ENCODE measurements at places on chromosomes 5 and 9.
A peak's percentile ranks its signal among the peaks of the same experiment; 100 is the strongest.

DNA sequence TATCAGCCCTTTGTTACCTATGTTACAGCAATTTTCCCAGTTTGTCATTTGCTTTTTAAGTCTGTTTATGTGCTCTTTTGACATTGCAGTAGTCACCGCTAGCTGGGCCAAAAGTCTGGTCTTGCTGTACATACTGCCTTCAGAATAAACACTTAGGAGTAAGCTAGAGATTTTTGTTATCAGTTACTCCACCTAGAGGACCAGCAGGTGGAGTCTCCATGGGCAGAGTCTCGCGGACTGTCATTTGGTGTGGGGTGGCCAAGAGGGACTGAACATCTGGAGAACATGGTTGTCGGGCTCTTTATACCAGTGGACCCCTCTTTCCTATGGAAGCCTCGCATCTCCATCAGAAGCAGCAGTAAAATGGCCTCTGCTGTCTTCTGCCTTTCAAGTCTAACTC lies 10.8 kb upstream of the MGAT1 start:
- DNase-seq: no peak

- DNase-seq: no peak
These were observed 228.8 kb downstream of the SMARCA2 start for GRCh38 chr9:2243666-2244555.

- DNase-seq: no peak
These were observed 48.0 kb upstream of the CEP78 start for GRCh38 chr9:78187763-78188484.

DNA sequence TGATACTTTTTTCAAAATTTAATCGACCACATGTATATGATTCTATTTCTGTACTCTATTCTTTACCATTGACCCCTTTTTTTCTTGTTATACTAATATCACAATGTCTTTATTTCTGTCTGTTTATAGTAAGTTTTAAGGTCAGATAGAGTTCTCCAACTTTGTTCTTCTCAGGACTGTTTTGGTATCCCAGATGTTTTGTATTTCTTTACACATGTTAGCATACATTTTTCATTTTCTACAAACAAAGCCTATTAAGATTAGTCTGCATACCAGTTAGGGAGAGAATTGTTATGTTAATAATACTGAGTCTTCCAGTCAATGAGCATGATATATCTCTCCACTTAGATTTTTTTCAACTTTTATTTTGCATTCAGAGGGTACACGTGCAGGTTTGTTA lies 8.2 kb upstream of the CAMK4 start:
- no peak for DNase-seq

DNA sequence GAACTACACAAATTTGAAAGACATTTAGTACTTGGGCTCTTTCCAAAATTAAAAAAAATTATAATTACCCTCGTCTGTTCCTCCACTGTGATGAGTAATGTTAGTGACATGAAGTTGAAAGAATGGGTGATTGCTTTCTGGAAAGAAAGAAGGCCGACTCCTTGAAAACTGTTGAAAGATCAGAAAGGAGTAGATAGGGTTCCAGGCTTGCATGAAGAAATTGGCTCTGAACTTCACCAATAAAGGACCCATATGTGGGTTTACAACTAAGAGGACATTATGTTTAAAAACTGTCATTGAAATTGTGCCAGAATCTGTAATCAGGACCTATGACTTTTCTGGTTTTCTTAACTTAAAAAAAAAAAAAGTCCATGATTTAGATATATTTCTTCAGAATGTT lies 20.7 kb upstream of the MOCS2 start:
- no peak for DNase-seq

GRCh38 chr9:113612828-113613227 lies 149.3 kb downstream of the RGS3 start:
- DNase-seq: no peak

DNA sequence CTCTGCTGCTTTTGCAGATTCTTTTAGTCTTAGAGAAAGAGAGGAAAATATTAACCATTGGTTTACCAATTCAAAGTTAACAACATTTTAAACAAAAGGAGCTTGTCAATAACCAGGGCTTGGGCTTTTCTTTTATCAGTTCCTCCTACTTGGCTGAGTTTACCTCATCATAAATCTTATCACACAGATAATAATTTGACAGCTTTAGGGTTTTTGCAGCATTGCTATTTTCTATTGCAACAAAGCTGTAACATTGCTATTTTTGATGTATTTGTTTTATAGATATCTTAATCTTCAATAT lies 9.8 kb upstream of the ABL1 start:
- DNase-seq: no peak

- DNase-seq: no peak
These were observed 49.7 kb upstream of the GRAMD2B start for GRCh38 chr5:126373375-126374108.

- no peak for DNase-seq
These were observed 41.9 kb upstream of the RIC1 start for GRCh38 chr9:5587024-5587423.

DNA sequence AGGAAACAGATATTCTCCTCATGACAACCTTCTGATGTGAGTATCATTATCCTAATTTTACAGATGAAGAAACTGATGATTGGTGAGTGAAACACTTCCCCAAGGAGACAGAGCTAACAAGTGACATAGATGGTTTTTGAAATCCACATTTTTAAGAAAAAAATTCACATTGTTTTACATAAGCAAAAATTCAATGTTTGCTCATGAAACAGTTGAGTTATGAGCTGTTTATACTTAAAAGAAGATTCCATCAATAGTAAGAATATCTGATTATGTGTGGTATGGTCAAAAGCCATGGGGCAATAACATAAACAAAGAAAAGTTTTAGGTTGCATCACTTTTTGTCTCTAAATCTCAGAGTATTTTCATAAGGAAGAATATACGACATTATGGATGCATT lies 167.9 kb upstream of the PAPPA start:
- no peak for DNase-seq

- no peak for DNase-seq
These were observed 155.4 kb downstream of the CARTPT start for GRCh38 chr5:71874521-71874920.

DNA sequence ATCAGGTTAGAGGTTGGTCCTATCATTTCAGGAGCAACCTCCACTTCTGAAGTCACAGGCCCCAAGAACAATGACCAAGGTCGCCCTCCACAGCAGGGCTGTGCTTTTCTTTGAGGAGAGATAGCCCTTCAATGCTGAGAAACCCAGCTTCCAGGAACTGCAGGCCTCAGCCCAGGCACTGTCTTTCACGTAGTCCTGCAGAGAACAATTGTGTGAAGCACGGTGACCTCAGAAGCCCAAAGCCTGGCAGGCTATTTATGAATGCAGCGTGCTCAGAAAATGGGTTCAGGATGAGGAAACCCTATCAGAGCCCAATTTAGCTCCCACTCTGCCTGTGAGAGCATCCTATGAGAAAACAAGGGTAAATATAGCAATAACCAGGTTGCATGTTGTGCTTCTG lies 388.3 kb downstream of the PLK2 start:
- DNase-seq: no peak

GRCh38 chr5:73300337-73301207 lies 127.6 kb downstream of the TMEM174 start:
- DNase-seq: no peak

- DNase-seq: peak; percentile 6
These were observed at the start of gene SLC6A3 for GRCh38 chr5:1445313-1445688. Gene SLC6A3 (minus strand): TSS chr5:1445440. CDS start chr5:1443197, 2,243 bp downstream.

DNA sequence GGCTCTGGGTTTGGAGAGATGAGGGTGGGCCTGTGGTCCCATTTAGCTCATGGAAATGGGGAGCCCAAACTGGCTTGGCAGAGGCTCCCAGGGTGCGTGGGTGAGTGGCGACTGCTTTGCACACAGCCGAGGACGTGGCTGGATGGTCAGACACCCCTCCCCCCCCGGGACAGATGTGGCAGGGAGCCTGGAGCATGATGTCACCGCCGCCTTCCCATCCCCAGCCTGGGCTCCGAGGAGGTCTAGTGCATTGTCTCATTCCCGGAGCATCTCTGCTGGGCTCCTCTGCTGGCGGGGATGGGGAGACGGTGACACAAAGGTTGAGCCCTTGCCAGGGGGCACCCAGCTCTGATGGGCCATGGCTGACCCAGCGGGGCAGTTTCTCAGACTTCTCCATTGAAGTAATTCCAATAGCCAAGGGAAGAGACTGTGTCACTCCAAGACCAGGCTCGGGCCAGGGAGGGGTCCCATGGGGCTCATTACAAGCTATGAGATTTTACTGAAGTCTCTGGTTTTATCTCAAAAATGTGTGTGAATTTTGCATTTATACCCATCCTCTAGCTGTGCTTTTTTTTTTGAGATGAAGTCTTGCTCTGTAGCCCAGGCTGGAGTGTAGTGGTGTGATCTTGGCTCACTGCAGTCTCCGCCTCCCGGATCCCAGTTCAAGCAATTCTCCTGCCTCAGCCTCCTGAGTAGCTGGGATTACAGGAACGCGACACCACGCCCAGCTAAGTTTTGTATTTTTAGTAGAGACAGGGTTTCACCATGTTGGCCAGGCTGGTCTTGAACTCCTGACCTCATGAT lies 36.1 kb downstream of the HMCN2 start:
- DNase-seq: no peak

GRCh38 chr9:86175223-86175622 lies 75.9 kb upstream of the GOLM1 start:
- DNase-seq: no peak

DNA sequence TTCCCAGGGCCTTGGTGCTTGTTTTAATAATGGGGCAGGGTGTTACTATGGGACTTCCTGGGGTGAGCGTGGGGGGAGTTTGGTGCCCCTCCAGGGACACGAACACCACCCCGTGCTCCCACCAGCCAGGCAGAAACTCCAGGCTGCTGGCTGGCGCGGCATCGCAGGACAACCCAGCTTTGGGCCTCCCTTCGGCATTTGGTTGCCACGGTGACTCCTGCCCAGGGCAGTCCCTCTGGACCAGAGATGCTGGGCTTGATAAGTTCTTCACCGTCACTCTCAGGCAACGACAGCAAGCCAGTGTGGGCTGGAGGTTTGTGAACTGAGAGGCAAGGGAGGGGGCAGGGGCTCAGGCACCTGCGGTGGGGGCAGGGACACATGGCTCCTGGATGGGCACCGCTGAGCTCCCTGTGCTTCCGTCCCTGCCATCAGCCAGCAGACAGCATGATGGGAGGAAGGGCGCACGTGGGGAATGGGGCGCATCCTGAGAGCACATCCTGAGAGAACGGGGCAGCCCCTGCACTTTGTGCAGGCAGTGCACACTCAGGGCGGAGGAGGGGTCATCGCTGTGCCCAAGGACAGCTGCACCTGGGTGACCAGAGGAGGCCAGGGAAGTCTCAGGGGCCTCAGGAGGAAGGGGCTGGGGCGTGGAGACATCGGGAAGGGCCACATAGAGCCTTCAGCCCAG lies 116.4 kb downstream of the RXRA start:
- no peak for DNase-seq

DNA sequence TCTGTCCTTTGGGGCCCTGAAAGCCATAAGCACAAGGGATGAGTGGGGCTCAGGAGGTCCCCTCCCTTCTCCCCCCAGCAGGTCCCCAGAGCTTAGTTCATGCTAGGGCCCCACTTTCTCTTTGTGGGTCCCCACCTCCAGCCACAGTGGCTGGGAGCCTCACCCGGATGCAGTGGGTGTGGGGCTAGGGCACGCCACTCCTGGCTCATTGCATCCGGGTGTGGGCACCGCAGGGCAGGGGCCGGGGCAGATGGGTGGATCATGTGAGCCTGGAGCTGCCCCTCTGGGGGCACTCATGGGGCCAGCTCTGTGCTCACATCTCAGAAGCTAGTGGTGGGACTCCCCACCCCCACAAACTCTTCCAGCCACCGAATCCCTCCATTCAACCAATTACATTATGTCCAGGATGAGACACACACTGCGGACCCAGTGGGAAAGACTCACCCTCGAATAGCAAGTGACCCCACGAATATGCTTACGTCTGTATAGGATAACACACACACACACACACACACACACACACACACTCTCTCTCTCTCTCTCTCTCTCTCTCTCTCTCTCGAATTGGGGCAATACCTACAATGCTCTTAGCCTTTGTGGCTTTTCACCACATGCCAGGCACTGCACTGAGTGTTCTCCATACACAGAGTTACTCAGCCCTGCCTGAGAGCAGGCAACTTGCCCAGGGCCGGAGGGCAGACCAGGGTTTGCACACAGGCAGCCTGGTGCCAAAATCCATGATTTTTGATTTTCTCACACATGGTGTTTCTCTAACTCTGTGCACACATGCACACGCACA lies 16.8 kb upstream of the PHYKPL start:
- no peak for DNase-seq

- DNase-seq: no peak
These were observed 96.8 kb downstream of the ANKRD18B start for GRCh38 chr9:33620738-33621439.

- no peak for DNase-seq
These were observed 95.0 kb downstream of the PCSK1 start for GRCh38 chr5:96338091-96338490.

DNA sequence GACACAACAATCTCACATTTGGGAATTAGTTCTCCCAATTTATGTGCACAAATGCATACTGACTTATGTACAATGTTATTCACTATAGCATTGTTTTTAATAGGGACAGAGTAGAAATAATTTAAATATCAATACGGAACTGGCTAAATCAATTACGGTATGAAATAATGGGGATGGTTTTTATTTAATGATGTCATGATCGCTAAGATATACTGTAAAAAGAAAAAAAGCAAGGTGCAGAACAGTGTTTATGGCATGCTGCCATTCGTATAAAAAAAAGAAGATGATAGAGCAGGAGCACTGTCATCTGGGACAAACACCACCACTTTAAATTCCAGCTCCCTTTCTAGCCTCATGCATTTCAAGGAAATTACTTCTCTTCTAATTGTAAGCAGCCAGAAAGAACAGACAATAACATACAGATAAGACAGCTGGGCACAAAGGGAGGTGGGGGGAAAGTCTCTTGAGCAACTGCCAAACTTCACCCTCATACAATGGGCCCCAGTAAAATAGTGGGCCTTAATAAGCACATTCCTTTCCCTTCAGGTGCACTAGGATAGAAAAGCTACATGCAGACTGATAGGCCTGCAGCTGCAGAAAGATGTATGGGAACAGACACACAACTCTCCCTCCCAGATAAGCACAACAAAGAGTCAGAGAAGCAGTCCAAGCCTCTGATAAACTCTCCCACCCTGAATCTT lies 8.4 kb downstream of the SREK1IP1 start:
- DNase-seq: no peak

GRCh38 chr5:6674421-6674820 lies 38.8 kb upstream of the TENT4A start:
- DNase-seq: no peak

DNA sequence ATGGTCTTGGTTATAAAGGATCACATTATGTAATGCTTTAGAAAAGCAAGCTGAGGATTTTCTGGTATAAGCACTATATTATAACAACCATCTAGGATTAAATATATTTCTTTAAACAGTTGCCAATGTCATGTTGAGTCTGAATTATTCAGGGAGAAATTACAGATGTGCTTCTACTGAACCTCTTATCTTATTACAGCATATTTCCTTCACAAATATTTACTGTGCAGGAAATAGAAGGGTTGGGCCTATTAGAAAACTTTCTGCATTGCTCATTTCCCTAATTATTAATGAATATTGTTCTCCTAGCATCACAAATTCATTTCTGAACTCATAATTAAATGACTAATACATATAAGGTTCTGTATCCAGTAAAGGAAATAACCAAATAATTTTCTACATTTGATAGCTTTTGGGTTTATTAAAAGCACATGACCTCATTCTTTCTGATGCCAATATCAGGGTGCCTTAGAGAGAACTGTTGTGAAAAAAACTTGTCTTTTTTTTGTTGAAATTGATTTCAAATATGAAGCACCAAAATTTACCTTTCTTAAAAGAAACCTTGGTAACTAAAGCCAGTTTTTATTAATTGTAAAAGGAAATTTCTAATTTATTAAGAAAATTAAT lies 476.8 kb upstream of the PTGER4 start:
- no peak for DNase-seq

GRCh38 chr5:81852291-81853029 lies 101.6 kb upstream of the SSBP2 start:
- no peak for DNase-seq

- no peak for DNase-seq
These were observed 101.7 kb downstream of the SNCAIP start for GRCh38 chr5:122413722-122414121.
